ENCODE measurements at places on chromosomes 1 and 21.
A peak's percentile ranks its signal among the peaks of the same experiment; 100 is the strongest.

GRCh38 chr1:172382406-172382805 lies 38.1 kb upstream of the C1orf105 start:
- DNase-seq, result no peak

DNA sequence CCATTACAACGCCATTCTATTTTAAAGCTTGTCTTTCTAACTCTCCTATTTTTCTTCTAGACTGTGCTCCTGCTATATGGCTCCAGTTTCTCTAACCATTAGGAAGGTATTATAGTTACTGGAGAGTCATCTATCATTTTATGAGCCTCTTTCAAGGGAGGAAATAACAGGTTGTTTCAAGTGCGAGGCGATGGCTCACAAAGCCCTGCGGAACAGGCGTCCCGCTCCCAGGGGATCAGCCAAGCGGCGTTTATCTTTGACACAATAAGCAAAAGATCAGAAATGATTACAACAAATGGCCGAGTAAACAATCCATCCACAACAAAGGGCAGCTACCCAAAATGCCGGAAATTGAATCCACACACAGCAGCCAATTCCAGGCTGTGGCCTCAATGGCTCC lies 249.5 kb upstream of the POU3F1 start:
- peak; percentile 93 for DNase-seq

GRCh38 chr21:44603109-44603875 lies 2.9 kb downstream of the KRTAP10-7 start:
- no peak for DNase-seq

DNA sequence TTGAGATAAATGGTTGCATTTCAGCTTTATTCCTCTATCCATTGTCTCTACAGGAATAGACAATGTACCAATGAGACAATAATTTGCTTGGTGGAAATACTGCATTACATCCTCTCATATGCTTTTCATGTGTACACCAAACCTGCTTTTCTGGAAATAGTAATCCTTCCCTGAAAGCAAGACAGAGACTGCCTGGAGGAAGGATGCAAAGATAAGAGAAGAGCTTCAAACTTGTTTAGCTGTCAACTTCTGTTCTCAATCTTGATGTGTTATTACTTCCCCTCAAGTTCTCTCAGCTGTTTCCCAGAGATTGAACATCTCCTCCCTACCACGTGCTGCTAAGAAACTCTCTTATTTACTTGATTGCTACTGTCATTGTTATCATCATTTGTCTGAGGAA lies 1125.4 kb upstream of the TMPRSS15 start:
- DNase-seq, result no peak

DNA sequence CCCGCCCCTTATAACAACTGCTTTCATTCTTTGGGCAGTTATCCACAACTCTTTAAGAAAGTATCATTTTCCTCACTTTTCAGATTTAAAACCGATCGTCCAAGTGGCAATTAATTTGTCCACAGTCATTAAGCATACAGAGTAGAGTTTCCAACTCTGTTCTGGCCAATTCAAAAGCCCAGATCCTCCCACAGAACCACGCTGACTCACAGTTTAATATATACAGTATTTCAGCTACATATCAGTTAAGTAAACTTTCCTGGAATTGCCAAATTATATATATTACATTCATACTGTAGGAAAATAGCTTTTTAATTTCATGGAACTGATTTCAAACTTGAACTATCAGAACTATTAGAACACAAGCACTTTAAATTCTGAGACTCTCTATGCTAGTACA lies 163.8 kb upstream of the ESRRG start:
- no peak for DNase-seq

All from NCI-H1105 treated with DMSO at 0.1 percent for 48 hours (cell line).